ENCODE measurements at places on chromosomes 5 and 9.

DNA sequence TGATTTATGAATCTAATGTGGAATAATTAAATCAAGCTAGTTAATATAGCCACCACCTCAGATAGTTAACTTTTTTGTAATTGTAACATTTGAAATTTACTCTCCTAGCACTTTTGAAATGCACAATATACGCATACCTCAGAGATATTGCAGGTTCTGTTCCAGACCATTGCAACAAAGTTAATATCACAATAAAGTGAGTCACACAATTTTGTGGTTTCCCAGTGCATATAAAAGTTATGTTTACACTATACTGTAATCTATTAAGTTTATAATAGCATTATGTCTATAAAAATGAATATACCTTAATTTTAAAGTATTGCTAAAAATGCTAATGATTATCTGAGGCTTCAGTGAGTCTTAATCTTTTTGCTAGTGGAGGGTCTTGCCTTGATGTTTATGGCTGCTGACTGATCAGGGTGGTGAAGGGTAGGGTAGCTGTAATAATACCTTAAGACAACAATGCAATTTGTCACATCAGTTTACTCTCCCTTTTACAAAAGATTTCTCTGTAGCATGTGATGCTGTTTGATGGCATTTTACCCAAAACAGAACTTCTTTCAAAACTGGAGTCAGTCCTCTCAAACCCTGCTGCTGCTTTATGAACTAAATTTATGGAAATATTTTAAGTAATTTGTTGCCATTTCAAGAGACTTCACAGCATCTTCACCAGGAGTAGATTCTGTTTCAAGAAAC is 235.1 kb upstream of the ADAMTSL1 start:
- no peak for DNase-seq

GRCh38 chr9:37936965-37937364 is 33.0 kb upstream of the SLC25A51 start:
- DNase-seq: no peak

DNA sequence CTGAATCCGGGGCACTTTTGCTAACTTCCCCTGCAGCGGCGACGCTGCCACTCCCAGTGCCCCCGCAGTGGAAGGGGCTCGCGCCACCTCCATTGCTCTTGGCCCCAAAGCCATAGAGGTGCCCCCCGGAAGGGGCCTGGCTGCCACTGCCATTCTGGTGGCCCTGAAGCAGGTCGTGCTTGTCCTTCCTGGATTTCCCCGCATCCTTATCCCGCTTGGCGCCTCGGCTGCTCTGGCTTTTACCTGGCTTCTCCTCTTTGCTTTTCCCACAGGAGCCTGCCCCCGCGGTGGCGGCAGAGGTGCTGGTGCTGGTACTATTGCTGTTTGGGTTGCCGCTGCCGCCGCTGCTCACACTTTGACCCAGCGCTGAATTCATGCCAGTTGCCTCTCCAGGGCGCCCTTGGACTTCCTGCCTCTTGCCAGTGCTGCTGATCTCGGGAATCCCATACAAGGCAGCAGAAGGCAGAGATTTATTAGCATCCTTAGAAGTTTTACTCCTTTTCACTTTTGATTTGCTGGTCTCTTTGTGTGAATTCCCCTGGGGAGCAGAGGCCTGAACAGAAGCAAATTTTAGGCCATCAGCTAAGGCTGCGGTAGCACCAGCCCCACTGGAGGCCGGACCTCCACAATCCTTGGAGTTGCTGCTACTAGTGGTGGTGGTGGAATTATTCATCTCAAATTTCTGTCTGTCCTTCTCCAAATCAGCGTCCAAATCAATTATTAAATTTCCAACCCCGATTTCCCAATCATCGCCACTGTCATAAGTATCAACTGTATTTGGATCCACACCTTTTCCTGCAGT is 2.1 kb downstream of the ZNF608 start:
- no peak for DNase-seq

GRCh38 chr5:143214890-143215289 is 188.6 kb downstream of the NR3C1 start:
- DNase-seq: no peak
